ENCODE measurements at places on chromosomes 2 and 18.

- DNase-seq, result no peak
These were observed 262.7 kb upstream of the EPAS1 start for GRCh38 chr2:46034535-46034934.

DNA sequence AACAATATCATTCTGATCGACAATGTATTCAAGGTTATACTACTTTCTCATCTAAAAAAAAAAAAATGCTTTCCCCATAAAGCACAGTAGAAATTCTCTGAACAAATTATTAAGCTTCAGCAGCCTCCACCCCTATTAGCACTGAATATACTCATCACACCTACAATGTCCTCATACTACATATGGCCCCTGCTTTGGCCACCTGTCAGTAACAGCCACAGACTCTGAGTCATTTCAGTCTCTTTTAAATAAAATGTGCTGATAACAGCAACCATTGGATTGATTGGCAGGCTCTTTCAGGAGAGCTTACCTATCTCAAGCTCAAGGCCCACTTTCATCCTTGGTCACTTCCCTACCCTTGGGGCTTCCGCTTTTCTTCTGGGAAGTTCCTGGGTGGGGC, 236.7 kb downstream of the TMX3 start:
- no peak for DNase-seq

DNA sequence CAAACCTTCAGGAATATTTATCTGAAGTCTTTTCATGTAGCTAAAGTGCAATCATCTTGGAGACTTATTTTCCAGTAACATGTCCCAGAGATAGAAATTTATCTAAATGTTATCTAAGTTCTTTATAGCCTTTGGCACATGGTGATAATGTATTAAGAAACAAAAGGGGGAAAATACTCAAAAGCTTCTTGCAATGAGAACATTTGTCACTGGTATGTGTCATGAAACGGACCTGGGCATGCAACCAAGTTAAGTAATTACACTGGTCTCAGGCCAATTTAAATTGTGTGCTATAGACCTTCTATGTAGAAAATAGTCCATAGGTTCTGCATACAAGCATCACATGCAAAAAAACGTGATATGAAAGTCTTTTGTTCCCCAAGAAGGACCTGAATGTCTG, 136.2 kb downstream of the SLC8A1 start:
- no peak for DNase-seq

DNA sequence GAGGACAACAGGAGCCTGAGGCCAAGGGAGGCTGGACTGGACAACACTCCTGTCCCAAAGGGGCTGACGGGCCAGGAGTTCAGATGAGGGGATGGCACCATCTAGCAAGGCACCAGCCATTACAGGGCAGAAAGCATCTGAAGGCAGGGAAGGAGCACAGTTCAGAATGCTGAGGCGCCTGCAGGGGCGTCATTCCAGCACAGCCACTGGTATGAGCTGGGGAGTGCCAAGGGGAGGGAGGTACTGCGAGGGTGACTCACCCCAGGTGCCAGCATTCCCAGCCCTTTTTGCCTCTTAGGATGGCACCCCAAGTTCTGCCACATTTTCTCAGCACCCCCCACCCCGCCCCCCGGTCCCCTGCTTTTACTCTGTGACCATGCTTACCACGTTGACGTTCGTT, 129.8 kb upstream of the EPAS1 start:
- DNase-seq, result no peak
